GM18507 (cell line): ENCODE measurements at places on chromosomes 4 and X.

DNA sequence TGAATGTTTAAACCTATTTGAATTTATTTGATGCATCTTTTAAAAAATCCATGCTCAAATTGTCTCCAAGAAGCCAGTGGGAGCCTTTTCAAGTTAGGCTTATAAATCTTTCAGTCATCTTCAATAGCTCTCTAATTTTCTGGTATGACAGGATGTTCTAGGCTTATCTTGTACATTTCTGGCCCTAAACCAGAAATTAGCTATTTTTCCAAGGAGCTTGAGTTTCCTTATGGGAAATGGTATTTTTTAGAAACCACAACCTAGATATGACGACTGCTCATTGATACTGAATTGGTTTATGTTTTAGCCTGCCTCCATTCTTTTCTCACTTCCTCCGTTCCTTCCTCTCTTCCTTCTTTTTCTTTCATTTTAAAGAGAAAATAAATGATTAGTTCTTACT is 172.3 kb downstream of the SPRY1 start:
- no peak for DNase-seq

- no peak for DNase-seq
Observed at GRCh38 chrX:69503782-69504625, at the start of gene NALF2. TSS of gene NALF2 (plus strand) at chrX:69504326. CDS start at chrX:69505283, 957 bp downstream.

DNA sequence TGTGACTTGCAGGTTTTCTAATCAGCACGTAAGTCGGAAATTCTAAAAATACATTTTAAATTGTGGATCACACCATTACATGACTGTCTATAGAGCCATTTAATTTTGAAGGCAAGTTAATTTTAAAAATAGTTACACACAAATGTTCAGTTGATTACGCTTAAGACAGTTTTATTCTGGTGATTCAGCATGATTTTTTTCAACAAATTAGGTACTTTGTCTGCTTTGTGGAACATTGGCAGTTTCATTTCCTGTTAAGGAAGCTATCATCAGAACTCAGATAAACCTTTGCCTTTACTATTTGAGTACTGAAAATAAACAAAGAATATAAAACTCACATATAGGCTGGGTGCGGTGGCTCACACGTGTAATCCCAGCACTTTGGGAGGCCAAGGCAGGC is 19.5 kb downstream of the SAT1 start:
- no peak for DNase-seq

DNA sequence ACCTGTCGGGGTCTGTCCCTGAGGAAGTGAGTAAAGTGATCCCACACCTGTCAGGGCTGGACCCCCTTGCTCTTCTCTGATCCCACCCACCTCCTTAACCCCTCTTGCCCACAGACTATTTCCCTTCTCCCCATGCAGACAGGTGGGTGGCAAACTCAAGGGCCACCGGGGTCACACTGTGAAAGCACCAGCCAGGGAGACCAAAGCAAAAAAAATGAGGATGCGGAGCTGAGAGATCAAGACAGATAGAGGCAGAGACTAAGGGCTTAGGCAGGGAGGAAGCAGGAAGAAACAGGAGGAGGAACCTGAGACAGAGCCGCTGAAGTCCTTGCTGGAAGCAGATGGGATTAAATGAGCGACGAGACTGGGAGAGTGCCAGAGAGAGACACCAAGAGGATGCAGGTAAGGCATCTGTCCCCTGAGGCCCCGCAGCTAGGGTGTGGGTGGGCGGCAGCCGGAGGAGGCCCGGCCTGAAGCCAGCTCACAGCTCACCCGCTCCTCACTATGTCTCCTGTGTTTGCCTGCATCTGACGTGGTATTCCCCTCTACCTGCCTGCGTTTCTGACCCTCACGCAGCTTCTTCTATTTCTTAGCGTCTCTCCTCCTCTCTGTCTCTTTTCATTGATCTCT is 7.2 kb downstream of the TIMM17B start:
- DNase-seq = no peak

- DNase-seq = no peak
Observed at GRCh38 chrX:17369309-17369708, 5.7 kb upstream of the NHS start.

DNA sequence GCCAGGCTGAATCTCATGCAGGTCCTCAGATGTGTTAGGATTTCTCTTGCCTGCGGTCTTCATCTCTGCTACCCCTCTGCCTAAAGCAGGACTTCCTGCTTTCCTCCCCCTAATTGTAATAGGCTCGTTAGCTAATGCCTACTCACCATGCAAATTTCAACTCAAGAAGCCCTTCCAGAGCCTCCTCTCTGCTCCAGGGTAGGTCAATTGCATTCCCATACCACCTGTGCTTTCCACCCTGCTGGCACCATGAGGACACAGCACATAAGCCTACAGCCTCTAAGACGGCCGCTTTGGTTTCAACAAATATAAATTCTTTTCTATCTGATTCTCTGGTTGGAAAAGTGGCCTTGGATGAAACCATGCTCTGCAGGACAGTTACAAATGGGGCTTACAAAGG is 93.9 kb downstream of the QDPR start:
- no peak for DNase-seq

- no peak for DNase-seq
Observed at GRCh38 chr4:34422472-34423175, 1821.7 kb downstream of the ARAP2 start.

DNA sequence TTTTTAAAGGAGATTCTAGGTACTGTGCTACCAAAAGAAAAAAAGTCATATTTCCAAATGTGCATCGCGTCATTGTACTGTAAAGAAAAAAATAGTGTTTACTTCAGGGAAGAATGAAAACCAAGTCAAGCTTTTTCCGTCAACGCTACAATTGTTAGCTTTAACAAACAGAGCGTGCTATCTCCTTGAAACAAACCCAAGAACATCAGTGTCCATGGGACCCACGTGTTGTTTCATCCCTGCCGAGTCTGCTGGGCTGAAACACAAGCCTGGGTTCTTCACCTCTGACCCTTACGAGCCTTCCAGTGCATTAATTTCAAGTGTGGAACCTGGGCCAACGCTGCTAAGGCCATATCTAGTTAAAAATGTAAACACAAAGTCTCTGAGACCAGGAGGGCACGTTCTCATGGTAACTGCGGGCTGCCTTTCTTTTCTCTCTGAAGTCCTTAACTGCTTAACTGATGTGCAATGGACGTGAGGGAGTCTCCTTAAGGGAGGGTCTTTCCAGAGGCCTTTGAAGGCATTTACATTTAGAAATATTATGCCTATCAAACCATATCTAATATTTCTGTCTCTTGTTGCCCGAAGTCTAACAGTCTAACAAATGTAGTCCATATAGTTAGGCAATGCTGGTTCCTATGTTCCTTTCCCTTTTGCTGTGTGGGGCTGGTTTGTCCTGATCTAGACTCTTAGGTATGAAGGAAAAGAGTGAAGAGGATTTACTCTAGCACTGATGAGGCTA is 36.3 kb downstream of the ING2 start:
- no peak for DNase-seq

DNA sequence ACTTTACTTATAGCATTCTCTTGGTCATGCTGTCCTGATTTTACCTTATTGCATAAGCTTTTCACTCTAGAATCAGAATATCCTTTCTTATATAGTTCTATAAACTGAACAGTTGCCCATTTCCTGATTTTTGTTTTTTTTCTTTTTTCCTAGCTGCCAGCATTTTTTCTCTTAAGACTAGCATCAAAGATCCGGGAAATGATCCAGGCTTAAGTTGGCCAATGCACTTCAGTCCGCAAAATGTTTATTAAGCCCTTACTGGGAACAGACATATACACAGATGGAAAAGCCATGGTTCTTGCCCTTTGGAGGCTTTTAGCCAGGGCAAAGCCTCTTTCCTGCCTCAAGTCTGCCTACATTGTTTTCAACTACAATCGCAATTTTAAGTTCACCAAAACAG is 10.1 kb upstream of the BMP2K start:
- no peak for DNase-seq

GRCh38 chr4:133452678-133453077 is 303.6 kb downstream of the PCDH10 start:
- no peak for DNase-seq

DNA sequence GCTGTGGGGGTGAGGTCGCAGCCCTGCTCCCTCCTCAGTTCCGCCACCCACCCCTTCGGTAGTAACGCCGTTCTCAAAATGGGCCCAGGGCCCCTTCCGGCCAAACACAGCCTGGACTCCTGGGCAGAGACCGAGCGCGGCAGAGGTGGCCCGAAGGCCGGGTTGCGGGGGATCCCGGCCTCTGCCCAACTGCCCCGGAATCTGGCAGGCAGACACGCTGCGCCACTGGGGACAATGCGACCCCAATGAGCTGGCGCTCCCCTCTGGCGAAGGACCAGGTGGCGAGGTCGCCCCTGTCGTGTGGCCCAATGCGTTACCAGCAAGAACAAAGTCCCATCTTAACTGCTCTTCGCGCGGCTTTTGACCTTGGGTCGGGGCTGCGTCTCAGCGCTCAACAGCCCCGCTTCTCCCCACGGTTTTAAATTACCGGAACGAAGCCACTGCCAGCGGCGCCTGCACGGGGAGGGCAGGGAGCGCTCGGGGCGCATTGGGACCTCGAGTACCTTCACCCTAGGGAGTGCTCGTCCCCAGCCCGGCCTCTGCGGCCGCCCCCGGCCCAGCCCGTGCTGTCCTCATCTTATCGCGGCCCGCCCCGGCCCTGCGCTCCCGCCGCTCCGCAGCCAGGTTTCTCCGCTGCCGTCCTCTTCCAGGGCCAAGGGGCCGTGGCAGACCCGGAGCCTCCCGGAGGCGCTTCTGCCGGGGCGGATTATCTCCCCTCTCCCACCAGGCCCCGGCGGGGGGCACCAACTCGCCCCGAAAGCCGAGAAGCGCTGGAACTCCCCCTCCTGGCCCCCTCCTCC is 22.2 kb upstream of the HMX1 start:
- no peak for DNase-seq

DNA sequence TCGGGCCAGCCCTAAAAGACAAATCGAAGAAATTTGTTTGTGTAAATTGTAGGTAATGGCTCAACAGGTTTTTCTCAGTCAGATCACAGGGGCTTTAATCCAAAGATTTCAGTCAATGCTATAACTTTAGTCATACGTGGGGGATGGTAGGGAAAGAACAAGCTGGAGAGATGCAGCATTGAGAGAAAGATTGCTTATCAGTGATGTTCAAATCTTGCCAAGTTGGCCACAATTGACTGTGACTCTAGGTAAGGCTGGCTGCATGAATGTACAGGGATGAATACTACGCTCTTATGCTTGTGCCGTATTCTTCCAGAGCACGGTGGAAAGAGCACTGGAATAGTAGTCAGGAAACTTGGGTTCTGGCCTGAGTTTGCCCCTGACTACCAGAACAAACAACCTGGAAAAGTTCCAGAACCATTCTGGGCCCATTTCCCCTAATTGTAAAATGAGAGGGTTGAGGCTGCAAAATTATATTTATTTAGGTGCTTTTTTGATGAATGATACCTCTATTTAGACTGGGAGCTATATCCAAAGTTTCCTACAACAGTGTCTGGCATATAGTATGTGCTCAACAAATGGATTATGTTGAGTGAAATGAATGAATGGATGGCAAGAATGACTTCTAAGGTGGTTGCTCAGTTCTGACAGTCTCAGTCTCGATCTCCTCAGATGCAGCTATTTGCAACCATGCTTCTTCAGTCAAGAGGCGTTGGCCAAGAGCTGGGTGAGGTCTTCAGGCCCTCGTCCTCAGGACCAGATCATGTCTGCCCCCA is 44.4 kb downstream of the TSC22D3 start:
- no peak for DNase-seq

- DNase-seq = peak; percentile 28
Observed at GRCh38 chrX:2500091-2500802, 529 bp downstream of the DHRSX start.

DNA sequence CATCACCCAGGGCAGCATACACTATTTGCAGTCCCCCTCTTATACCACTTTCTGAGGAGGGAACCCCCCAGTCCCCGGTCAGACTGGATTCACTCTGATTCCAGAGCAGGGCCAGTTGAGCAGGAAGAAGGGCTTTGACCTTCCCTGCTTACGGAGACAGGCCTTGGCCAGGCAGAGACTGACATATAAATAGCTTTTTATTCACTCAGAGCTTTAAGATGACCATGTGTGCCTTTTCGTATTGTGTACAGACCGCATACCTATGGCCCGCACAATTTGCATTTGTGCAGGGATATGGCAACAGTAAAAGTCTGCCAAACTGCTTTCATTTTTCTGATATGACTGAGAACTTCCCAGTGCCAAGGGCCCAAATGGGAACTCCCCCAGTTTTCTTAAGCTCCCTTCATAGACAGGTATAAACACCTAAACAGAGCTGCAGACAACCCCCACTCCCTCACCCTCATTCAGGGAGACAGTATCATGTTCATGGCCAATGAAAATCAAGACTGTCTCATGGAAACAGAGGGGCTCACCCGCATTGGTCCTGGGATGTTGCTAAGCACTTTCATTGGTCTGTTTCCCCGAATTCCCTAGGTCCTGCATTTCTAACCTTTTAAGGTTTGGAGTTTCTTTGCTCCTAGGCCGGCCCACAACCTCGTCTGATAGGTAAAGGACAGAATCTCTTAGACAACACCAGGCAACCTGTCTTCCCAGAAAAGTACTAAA is 86.0 kb downstream of the RTL5 start:
- no peak for DNase-seq

DNA sequence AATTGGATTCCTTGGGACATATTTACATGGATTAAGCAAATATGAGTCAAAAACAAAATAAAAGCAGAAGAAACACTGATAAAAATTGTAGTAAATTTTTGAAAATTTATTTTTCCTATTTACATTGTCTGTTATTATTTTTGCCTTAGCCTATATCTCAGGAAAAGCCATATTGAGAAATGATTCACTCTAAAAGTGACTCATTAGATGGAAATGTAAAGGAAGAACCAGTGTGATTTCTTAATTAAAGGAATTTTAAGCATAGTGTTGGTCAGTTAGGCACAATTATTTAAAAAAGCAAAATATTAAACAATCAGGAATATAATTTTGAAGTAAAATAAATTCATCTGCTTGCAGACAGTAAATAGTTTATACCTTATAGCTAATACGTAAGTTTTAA is 167.4 kb upstream of the NAP1L5 start:
- DNase-seq = no peak

DNA sequence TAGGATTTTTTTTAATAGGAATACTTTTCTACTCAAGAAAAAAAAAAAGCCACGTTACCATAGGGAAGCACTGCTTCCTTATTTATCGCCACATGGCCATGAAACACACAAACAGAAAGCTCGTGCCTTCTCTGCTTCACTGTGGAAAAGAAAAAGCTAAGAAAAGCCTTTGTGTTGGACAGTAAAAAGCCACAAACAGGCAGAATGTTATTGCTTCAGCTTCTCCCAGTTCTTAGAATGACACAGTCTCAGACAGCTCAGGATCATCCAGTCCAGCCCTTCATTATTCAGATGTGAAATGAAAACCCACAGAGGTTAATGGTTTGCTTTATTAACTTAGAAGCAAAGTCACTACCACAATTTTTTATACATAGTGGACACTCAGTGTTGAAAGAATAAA is 181.6 kb upstream of the NOCT start:
- no peak for DNase-seq
